ENCODE measurements at places on chromosomes 13 and 19.
A peak's percentile ranks its signal among the peaks of the same experiment; 100 is the strongest.

DNA sequence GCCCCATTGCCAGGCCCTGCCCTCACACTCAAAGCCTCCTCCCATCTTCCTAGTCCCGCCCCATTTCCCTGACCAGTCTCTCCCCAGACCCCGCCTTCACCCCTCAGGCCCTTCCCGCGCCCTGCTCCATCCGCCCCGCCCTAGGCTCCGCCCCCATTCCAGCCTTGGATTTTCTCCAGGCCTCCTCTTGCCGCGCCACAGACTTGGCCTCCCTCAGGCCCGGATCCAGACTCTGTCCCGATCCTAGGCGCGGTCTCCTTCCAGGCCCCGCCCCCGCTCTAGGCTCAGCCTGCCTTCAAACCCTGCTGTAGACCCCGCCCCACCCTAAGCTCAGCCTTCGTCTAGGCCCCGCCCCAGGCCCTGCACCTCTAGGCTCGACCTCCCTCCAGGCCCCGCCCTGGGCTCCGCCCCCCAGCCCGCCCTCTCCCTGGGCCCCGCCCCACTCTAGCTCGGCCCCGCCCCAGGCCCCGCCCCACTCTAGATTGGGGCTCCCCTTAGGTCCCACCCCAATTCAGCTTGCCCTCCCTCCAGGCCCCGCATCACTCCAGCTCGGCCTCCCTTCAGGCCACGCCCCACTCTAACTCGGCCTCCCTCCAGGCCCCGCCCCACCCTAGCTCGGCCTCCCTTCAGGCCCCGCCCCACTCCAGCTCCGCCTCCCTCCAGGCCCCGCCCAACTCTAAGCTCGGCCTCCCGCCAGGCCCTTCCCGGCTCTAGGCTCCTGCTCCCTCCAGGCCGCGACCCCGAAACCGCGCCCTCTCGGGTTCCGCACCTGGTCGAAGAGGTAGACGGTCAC, 18.5 kb downstream of the LMTK3 start:
- DNase-seq: peak; percentile 98

DNA sequence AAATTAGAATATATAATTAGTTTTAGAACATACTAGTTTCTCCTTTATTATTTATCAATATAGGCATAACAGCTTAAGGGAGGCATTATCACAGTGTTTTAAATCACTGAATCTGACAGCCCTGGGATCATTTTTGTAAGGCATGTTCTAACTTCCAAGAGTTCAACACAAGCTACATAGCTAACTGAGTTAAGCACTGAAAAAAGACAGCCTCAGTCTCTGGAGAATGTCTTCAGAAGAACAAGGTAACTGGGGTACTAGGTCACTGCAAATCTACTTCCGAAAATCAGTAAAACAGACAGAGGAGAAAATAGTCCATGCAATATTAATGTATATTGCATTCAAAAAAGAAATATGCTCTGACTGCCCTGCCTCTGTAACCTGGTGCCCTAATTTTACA, 502.1 kb downstream of the RFC3 start:
- no peak for DNase-seq

- DNase-seq: no peak
Measured at GRCh38 chr19:12777217-12778016, 2.1 kb upstream of the HOOK2 start.

DNA sequence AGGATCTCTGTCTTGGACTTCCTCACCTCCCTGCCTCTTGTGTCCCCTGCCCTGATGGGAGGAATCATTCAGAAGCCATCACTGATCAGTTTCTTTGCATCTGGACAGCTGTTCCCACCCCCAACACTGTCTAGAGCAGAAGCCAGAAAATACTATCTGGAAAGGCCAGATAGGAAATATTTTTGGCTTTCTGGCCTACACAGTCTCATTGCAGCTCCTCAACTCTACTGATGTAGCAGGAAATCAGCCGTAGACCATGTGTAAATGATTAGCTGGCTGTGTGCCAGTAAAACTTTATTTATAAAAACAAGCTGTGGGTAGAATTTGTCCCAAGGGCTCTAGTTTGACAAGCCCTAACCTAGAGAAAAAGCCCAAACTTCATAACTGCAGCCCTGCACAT, 5.6 kb downstream of the SIGLEC7 start:
- no peak for DNase-seq

DNA sequence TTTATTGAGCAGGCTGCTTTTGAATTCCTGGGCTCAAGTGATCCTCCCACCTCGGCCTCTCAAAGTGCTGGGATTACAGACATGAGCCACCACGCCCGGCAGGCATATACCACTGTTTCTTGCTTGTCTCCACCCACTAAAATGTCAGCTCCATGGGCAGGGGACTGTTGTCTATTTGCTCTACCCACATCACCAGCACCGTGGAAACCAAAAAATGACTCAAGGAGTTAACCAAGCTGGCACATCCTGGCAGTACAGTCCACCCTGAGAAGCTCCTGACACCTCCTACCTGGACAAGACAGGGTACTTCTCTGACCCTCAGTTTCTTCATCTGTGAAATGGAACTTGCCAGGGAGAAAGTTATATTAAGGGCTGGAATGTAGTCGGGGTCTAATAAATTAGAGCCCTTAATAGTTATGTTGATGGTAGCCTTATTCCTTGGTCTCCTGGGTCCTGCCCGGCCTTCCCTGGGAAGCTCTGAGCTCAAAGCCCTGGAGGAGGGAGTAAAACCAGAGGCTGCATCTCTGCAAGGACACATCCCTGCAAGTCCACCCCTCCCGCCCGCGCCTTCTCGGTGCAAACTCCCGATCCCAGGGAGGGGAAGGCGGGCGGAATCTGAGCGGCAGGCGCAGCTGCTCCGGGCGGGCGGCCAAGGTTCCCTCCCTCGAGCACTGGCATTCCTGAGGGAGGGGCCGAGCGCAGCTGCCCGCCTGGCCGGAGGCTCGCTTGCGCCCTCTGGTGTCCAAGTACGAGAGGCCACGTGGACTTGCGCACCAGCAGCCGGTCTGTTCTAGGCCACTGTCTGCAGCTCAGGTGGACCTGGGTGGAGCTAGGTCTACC, 14.1 kb downstream of the RDH8 start:
- peak; percentile 75 for DNase-seq

DNA sequence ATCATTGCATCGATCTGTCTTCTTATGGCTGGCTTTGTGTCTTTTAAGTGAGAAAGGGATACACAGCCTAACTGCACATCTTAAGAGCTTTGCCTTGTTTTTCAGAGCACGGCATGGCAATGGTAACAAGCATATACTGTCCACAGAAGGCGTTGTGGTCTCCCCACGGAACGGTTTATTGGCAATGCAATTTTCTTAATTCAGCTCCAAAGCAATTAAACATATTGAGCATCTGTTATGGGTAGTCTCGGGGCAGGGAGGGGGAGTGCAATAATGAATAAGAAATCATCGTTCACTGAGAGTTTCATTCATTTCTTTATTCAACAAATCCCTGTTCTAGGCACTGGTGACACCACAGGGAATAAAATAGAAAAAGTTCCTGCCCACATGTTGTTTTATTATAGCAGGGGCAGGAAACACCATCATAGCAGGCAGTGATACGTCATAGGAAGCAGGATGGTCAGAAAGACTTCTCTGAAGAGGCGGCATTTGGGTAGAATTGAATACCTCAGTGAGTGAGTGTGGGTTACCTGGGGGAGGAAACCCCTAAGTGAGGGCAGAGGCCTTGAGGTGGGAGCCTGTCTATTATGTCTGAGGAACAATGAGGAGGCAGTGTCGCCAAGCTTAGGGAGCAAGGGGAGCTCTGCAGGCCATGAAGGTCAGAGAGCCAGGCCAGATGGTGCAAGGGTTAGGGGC, 185.7 kb upstream of the KL start:
- no peak for DNase-seq

GRCh38 chr13:72198967-72199560, 332.1 kb upstream of the DACH1 start:
- DNase-seq: no peak

- DNase-seq: no peak
Measured at GRCh38 chr19:3867971-3868769, 668 bp downstream of the ZFR2 start.

GRCh38 chr19:39805104-39805503, 26.4 kb downstream of the LEUTX start:
- DNase-seq: no peak

- no peak for DNase-seq
Measured at GRCh38 chr19:58581227-58582141, 8.3 kb upstream of the MZF1 start.

- no peak for DNase-seq
Measured at GRCh38 chr19:31092274-31092673, 257.0 kb downstream of the TSHZ3 start.

DNA sequence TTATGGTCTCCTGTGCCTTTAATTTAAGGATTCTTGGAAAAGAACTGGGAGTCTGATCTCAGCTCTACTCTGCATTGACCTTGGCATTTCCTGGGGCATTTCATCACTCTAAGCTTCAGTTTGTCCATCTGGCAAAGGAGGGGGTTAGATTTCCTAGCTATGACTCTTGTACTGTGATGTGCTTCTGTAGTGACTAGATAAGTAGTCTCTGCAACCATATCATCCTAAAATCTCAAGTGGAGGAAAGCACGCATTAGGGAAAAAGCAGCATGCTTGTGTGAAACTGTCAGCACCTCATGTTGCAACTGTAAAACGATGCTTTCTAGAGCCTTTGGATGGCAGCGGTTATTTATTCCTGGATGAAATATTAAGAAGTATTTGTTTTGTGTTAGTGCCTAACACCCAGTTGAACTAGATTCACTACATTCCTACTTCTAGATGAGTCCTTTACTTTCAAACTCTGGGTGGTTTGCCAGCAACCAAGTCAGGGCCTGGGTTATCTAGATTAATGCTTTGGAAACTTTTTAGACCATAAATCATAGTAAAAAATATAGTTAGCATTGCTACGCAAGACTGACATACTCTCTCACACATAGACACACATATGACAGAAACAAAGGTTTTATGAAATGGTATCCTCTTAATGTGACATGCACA, 6.8 kb downstream of the WDFY2 start:
- DNase-seq: peak; percentile 86

GRCh38 chr13:67299072-67299635, 69.0 kb upstream of the PCDH9 start:
- DNase-seq: no peak

GRCh38 chr19:33343301-33343700, 30.2 kb upstream of the CEBPG start:
- DNase-seq: no peak

DNA sequence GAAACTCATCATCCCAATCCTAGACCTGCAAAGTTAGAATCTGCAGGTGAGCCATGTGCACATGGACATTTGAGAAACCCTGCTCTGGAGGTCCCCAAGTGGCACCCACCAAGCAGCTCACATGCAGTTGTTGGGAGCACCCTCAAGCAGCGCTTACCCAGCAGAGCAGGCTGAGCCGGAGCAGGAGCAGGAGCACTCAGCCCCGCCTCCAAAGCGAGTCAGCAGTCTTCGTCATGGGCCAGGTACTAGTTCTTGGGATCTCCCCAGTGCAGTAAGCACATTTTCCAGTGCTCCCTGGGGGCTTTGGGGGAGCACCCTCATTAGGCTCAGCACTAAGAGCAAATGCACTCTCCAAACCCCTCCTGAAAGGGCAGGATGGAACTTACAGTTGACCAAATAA, 572.7 kb downstream of the IRS2 start:
- no peak for DNase-seq

- no peak for DNase-seq
Measured at GRCh38 chr19:39617745-39618144, 15.4 kb downstream of the LGALS13 start.

DNA sequence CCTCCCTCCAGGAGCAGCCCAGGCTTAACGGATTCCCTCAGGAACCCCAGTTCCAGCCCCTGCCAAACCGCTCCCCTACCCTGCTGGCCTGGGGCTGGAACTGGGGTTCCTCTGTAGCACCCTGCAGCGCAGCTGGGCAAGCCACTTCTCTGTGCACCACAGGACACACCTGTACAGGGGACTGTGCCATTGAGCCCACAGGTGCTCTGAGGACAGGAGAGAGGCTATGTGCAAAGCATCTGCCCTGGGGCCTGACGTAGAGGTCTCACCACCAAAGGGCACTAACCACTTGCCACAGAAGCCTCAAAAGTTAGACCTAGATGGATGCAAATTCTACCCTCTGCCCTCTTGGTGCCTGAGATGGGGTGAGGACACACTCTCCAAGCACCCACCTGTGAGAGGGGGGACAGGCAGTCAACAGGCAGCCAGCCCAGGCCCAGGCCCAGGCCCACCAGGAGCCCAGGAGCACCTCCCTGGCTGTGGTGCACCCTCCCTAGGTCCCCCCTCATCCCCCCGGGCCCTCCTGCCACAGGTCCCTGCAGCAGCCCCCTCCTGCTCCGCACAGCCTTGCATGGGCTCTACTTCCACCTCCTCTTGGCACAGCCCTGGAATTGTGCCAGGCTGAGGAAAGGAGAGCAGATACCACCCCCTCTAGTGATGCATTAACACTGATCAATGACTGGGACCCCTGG, 27.6 kb upstream of the SLC35E1 start:
- DNase-seq: no peak

- DNase-seq: no peak
Measured at GRCh38 chr19:51699170-51699569, 6.0 kb downstream of the SPACA6 start.

- DNase-seq: no peak
Measured at GRCh38 chr13:97658556-97658955, 224.6 kb downstream of the RAP2A start.

DNA sequence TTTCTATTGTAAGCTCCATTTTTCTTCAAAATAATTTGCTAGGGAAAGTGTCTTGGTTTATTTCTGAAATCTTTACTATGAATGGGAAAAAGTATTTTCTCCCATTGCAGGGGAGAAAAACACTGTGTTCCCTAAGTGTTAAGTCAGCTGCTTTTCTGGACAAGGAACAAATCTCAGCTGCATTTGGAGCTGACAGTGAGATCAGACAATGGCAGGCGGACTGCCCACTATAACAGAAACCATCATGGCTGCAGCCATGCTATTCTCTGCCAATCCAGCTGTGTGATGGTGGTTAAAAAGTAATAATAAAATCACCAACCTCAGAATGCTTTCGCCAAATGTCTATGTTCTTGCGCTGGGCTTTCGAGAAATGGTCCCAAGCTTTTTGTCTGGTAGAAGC, 302.7 kb downstream of the DNAJC15 start:
- DNase-seq: no peak

DNA sequence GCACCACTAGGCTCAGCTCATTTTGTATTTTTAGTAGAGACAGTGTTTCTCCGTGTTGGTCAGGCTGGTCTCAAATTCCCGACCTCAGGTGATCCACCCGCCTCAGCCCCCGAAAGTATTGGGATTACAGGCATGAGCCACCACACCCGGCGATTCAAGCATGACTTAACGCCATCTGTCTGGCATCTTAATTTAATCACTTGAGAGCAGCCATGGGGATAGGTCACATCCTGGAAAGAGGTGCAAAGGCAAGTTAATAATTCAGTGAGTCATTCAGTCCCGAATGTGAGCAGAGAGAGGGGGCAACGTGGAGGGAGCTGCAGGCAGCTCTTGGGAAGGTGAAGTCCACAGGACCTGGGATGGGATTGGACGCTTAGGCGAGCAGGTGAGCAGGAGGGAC, 31.7 kb upstream of the USP29 start:
- no peak for DNase-seq

GRCh38 chr13:39557285-39557955, 45.6 kb downstream of the LHFPL6 start:
- no peak for DNase-seq
